Keratinocyte (primary cell): ENCODE measurements at places on chromosomes 12 and 14.

DNA sequence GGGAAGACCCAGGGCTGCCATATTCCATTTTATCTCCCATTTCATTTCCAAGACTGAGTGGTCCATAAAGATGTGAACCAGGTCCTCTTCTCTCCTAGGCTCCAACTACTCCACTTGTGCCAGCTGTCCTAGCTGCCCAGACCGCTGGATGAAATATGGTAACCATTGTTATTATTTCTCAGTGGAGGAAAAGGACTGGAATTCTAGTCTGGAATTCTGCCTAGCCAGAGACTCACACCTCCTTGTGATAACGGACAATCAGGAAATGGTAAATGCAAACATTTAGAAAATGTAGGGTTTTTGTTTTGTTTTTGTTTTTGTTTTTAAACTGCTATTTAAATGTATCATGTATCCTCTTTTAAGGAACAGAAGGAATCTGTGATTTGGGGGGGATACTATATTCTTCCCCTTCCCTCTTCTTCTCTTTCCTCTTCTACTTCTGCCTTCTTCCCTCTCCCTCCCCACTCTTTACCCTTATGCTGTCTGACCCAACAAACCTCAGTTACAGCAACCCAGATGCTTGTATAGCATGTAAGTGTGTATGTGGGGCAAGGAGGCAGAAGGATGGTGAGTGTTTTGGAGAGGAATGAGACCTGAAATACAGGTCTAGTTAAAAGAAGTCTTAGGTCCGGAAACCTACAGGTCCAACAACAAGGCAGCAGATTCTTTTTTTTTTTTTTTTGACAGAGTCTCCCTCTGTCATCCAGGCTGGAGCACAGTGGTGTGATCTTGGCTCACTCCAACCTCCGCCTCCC lies 5.9 kb downstream of the KLRG1 start:
- no peaks in the 10 kb centered on the region for H3K27me3 ChIP-seq
- no peaks in the 10 kb centered on the region for H3K36me3 ChIP-seq
- no peak overlapping the region for H3K4me3 ChIP-seq
- no peak overlapping the region for H3K27ac ChIP-seq

DNA sequence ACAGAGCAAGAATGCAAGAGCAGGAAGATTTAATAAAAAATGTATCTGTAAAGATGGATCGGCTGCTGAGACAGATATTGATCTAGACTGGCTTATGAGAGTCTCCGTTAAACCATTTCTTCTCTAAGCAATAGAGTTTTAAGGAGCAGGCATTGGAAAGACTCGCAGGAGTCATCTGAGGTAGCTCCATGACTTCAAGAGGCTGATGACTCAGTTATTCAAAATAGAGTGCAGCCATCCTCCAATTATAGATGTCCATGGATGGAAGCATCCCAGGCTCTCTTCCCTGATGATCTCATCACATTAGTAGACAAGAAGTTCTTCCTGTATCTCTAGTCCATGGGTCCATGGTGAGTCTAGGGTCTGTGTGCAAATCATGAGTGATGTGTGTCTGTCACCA lies 638.3 kb upstream of the TMEM132C start:
- H3K27ac ChIP-seq, result no peak overlapping the region
- no peak overlapping the region for H3K4me3 ChIP-seq
- DNase-seq, result no peak
- H3K27me3 ChIP-seq, result no peaks in the 10 kb centered on the region
- no peaks in the 10 kb centered on the region for H3K36me3 ChIP-seq

DNA sequence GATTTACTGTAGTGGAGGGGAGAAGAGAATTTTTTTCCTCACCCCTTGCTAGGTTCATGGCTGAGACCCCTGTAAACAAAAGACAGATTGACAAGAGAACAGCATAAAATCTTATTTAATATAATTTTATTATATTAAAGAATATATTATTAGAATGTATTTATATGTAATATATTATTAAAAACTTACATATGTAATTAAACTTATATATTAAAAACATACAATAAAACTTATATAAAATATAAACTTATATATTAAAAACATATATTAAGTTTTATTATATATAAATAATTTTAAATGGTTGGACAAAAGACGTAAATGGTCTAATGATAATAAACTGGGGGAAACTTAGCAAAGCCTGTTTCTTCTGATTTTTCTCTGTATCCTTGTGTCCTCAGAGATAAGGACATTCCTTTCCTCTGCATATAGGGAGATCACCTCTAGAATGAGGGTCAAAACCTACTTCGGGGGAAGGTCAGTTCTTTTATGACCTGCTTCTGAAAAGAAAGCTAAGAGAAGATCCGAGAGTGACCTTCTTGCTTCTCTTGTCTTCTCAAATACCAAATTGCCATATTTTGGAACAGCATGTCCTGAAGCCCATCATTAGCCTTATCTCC lies 8.9 kb upstream of the PPM1H start:
- H3K27ac ChIP-seq, result no peak overlapping the region
- H3K4me1 ChIP-seq, result no peaks in the 10 kb centered on the region
- H3K27me3 ChIP-seq, result no peaks in the 10 kb centered on the region
- H3K4me3 ChIP-seq, result no peak overlapping the region
- no peak for DNase-seq

DNA sequence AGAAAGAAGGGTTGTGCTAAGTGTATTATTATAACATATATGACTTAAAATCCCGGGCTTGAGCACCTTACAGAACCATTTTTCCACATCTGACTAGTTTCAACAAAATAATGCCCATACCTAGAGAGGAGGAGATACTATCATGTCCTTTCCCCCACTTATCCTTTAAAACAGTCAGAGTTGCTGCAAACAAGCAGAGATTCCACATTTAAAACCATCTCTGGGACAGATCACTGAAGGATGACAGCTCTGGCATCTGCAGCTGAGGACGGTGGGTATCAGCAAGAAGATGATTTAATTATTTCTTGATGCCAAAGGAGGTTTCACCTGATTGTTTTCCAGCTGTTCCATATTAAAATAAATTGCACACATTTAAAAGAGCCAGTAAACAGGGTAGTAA lies 328.0 kb upstream of the TMTC1 start:
- H3K36me3 ChIP-seq, result no peaks in the 10 kb centered on the region
- H3K4me1 ChIP-seq, result no peaks in the 10 kb centered on the region
- no peak overlapping the region for H3K27ac ChIP-seq
- no peak overlapping the region for H3K4me3 ChIP-seq
- no peaks in the 10 kb centered on the region for H3K27me3 ChIP-seq

GRCh38 chr12:94545935-94546771 lies 86.5 kb upstream of the CEP83 start:
- no peak for DNase-seq
- H3K4me1 ChIP-seq, result peaks cover 2% of the 10 kb centered on the region
- H3K27me3 ChIP-seq, result no peaks in the 10 kb centered on the region
- H3K36me3 ChIP-seq, result no peaks in the 10 kb centered on the region
- no peak overlapping the region for H3K4me3 ChIP-seq

GRCh38 chr12:57401165-57401564 lies 29.7 kb downstream of the R3HDM2 start:
- no peak overlapping the region for H3K4me3 ChIP-seq
- peaks cover 7% of the 10 kb centered on the region for H3K4me1 ChIP-seq
- no peaks in the 10 kb centered on the region for H3K36me3 ChIP-seq

DNA sequence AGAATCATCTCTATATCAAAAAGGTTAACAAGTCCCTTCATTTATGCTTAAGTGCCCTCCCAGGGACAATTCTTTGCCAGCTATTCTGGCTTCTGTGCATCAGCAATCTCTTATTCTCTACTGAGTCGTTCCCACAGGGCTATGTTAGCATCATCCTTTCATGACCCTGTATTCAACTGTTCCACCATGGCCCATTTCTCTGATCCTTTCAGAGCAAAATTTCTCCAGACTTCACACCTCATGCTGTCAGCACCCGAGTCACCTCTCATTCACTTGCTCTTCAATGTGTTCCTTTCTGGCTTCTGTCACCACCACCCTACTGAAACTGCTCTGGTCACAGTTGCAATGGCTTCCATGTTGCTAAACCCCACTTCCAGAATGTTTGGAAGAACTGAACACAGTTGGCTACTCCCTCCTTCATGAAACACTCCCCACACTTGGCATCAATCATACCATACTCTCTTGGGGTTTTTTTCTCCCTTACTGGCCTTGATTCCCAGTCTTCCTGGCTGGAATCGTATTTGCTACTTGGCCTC lies 159.5 kb upstream of the HMGA2 start:
- H3K36me3 ChIP-seq, result no peaks in the 10 kb centered on the region
- no peak for DNase-seq
- no peaks in the 10 kb centered on the region for H3K27me3 ChIP-seq
- peaks cover 18% of the 10 kb centered on the region for H3K4me1 ChIP-seq
- H3K27ac ChIP-seq, result no peak overlapping the region
- H3K4me3 ChIP-seq, result no peak overlapping the region

DNA sequence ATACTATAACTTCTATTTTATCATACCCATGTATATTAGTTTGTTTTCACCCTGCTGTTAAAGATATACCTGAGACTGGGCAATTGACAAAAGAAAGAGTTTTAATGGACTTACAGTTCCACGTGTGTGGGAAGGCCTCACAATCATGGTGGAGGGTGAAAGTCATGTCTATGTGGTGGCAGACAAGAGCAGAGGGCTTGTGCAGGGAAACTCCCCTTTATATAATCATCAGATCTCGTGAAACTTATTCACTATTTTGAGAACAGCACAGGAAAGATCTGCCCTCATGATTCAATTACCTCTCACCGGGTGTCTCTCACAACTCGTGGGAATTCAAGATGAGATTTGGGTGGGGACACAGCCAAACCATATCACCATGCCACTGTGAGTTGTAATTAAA lies 135.8 kb downstream of the SYNE2 start:
- no peaks in the 10 kb centered on the region for H3K36me3 ChIP-seq
- no peak overlapping the region for H3K4me3 ChIP-seq
- peaks cover 13% of the 10 kb centered on the region for H3K4me1 ChIP-seq
- no peak overlapping the region for H3K27ac ChIP-seq
- DNase-seq, result no peak
